ENCODE measurements at places on chromosomes 2 and 18. TPM values are rescaled to one million over a fixed set of nuclear protein-coding genes. Genes with fewer than 3 reads are reported as not detected.

DNA sequence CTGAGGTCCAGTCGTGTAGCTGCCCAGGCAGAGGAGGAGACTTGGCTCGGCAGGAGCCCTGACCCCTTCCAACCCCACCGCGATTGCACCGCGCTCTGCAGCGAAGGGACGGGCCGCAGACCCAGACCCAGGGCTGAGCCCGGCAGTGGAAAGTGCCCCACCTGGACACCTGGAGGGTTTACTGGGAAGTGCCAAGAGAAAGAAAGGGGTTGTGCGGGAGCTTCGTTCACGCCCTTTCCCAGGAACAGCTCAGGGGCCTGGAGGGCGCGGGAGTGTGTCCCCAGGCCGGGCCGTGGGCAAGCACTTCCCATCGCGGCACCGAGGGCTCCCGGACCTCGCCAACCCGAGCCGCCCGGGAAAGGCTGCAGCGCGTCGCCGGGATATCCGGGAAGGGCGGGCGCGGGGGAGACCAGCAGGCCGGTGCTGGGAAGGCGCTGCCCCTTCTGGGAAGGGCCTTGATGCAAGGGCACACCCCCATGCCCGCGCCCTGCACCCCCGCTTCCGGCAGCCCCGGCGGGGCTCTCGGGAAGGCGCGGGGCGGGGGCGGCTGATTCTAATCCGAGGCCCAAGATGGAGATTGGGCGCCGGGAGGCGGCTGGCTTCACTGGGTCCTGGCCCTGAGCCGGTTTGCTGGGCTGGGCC, 36.1 kb upstream of the MRPL33 start:
- DNase-seq: peak; percentile 79

DNA sequence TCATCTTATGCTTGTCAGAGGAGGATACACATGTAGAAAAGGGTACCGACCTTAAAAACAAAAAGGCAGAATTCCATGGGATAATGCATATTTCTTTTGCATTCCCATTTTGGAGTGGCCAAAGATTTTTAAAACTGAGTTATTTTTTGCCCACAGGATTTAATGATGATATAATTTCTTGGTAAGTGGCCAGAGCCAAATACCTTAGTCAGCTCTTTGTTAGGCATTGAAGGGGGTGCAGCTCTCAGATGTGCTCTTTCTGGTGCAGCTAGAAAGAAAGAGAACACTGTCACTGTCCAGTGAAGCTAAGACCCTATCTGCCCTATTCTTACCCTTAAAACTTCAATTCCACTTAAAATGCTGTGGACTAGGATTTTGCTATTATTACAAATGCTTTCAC, 10.8 kb downstream of the COQ10B start:
- no peak for DNase-seq

GRCh38 chr2:157087373-157088002, 170.0 kb upstream of the GALNT5 start:
- peak; percentile 3 for DNase-seq

DNA sequence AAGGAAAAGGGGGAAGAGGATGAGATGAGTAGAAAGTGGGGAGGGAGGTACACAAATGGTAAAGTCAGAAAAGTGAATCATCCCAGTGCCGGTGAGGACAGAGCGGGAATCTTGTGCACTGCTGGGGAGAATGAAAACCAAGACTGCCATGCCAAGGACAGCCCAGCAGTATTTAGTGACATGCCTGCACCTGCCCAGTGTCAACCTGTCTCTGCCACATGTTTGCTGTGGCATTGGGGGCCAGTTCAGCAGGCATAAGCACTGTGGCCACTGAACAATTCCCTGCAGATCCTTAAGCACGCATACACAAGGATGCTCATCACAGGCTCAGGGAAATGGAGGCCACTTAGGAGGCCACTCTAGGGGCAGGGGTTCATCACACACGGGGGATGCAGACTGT, 5.2 kb upstream of the KCNK3 start:
- DNase-seq: no peak

DNA sequence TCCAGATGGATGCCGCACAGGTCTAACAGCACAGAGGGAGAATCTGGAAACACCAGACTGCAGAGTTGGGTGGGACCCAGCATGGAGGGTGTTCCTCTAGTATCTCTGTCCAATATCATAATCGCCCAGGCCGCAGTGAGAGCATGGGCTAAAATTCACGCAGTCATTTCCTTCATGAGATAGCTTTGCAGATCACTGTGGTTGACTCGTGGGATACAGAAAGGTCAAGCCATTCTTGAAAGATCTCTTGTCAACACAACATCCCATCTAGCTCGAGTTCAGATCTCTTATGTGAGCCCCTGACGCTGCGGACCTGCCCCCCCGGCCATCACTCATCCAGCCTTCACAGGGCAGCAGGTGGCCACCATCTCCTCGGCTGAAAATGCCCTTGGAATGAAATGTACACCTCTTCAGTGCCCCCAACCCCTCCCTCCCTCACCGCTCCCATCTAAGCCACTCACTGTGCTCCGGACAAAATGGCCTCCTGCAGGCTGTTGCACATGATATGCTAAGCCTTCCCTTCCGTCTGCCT, 45.9 kb downstream of the FOSL2 start:
- no peak for DNase-seq

GRCh38 chr2:220279840-220280239, 652.4 kb downstream of the SLC4A3 start:
- no peak for DNase-seq

DNA sequence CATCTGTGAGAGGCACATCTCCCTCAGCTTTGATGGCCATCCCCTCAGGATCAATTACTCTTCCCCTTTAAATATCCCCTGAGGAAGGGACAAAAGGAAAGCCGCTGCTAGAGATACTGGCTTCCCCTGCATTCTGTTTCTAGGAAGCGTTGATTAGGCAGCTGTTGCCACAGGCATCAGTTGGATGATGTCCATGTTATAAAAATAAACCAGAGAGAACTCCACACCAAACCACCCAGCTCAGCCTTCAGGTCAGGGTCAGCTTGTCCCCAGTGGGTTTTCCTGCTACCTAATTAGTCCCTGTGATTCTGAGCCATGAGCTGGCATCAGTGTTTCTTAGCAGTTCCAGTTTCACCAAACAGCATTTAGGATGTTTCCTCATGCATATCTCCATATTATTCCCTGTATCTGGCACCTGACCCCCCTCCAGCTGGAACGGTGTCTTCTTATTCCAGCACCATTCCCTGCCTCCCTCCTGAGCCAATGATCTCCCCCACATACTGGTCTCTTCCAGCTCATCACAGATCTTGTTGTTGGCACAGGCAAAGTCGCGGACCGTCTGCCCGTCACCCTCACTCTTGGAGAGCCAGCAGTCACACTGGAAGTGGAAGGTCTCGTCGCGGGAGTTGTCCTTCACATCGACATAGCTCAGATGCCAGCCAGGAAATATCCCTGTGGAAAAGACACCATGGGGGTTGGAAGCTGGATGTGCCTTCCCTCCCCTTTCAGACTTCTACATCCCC, 168.4 kb downstream of the LOXHD1 start:
- no peak for DNase-seq

GRCh38 chr2:143698888-143699570, 569.8 kb downstream of the ARHGAP15 start:
- DNase-seq: no peak

- DNase-seq: no peak
Observed at GRCh38 chr18:43882358-43883055, 605.2 kb upstream of the SYT4 start.

GRCh38 chr2:25115902-25116301, 52.5 kb downstream of the POMC start:
- DNase-seq: no peak

Gene ZSWIM2
- total RNA-seq: not detected

- DNase-seq: peak; percentile 82
Observed at GRCh38 chr2:54455563-54456361, at the start of gene SPTBN1. SPTBN1 (plus strand) TSS chr2:54456327; CDS start chr2:54526419, 70,092 bp downstream.

- DNase-seq: no peak
Observed at GRCh38 chr2:46213906-46214305, 83.3 kb upstream of the EPAS1 start.

Gene CHRNA1
- total RNA-seq: not detected

Gene ASPRV1
- 3.5 TPM for total RNA-seq

Gene AQP12A
- total RNA-seq: not detected

- DNase-seq: peak; percentile 15
Observed at GRCh38 chr2:55729136-55729685, 35.6 kb upstream of the PNPT1 start.

Gene APCDD1
- total RNA-seq: 18.7 TPM

Gene MALL
- 1.3 TPM for total RNA-seq

Gene NYAP2
- total RNA-seq: 0.18 TPM

GRCh38 chr2:223970343-223971128, 13.3 kb downstream of the MRPL44 start:
- peak; percentile 32 for DNase-seq

- no peak for DNase-seq
Observed at GRCh38 chr2:221088506-221088905, 483.6 kb downstream of the EPHA4 start.

DNA sequence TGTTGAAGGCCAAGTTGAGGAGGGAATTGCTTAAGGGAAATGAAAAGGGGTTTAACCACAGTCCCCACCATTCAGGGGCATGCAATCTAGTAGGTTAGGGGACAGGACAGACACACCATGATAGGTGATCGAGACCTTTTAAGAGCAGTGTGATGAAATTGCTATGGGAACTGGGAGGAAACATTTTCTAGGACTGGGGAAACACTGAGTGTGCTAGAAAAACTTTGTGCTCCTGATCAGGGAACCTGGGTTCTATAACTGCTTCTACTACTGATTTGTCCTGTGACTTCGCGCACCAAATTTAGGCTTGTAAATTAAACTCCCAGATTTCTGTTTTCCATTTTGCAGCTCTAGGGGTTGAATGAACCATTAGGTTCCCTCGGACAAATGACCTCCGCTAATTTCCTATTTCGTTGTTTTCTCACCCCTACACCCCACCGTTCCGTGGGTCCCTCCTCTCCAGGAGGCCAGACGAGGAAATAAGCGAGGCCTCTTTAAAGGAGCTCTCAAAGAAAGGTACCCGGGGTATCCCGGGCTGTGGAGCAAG, 371 bp upstream of the LCLAT1 start:
- DNase-seq: peak; percentile 46

DNA sequence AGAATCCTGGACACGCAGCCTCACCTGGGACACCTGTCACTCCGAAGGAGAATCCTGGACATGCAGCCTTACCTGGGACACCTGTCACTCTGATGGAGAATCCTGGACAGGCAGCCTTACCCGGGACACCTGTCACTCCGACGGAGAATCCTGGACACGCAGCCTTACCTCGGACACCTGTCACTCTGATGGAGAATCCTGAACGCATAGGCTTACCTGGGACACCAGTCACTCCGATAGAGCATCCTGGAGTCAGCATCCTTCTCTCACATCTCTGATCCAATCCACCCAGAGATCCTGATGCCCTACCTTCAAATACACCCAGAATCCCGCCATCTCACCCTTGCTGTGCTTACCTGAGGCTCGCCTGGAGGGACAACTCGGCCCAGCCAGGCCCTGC, 154.9 kb downstream of the NDUFA10 start:
- no peak for DNase-seq

- no peak for DNase-seq
Observed at GRCh38 chr18:42287047-42287446, 332.0 kb downstream of the PIK3C3 start.

- no peak for DNase-seq
Observed at GRCh38 chr18:76205906-76206305, 289.1 kb downstream of the ZNF516 start.
